Osteocyte (in vitro differentiated cells): ENCODE measurements at places on chromosomes 11 and 22.
A peak's percentile ranks its signal among the peaks of the same experiment; 100 is the strongest.

DNA sequence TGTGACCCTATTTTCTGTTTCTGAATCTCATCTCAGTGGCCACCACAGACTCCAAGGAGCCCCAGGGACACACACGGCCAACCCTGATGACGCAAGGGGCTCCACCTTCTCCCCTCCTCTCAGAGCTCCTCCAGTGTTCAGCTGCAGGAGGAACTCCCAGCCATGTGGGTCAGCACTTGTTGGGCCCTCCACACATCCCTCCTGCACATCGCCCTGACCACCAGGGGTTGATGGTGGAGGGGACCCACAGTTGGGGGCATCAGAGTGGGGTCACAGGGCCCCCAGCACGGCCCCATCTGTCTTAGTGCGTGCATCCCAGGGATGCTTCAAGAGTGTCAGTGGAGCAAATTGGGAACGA lies 499.6 kb downstream of the BRD1 start:
- DNase-seq, result peak; percentile 73
- no peaks in the 10 kb centered on the region for H3K36me3 ChIP-seq
- H3K27me3 ChIP-seq, result peaks cover 2% of the 10 kb centered on the region
- no peak overlapping the region for H3K27ac ChIP-seq

DNA sequence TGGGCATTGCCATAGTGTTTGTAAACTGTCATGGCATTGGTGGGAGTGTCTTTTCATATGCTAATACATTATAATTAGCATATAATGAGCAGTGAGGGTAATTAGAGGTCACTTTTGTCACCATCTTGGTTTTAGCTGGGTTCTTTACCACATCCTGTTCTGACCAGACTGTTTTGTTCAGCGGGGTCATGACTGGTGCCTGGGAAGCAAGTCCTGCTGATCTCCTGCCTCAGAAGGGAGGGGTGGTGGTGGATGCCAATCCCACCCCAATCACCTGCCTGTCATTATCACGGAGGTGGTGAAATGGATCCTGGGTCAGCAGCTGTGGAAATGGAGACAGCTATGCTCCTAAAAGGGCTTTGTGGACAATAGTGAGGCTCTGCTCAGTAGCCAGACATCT lies 31.2 kb downstream of the IL18 start:
- H3K27ac ChIP-seq, result no peak overlapping the region
- H3K36me3 ChIP-seq, result no peaks in the 10 kb centered on the region
- no peak for DNase-seq
- no peaks in the 10 kb centered on the region for H3K27me3 ChIP-seq
- peaks cover 11% of the 10 kb centered on the region for H3K4me1 ChIP-seq

DNA sequence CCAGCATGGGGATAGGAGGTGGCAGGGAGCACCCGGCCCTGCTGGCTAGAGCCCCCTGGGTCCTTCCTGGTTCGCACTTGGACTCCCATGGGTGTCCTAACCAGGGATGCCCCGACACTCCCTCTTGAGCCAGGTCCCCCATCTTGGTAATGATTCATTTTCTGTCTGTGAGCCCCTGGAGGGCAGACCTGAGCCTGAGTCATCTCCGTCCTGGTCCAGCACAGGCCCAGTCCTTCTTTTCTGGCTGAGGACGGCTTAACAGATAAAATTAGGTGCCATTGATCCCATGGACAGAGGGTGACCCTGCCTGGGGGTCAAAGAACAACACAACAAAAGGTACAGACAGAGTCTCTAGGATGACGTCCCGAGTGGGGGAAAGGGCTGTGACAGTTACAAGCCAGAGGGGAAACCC lies 3.5 kb downstream of the RHOD start:
- H3K36me3 ChIP-seq, result no peaks in the 10 kb centered on the region
- no peak overlapping the region for H3K27ac ChIP-seq
- no peak for DNase-seq
- H3K4me3 ChIP-seq, result no peak overlapping the region
- H3K4me1 ChIP-seq, result peaks cover 6% of the 10 kb centered on the region

DNA sequence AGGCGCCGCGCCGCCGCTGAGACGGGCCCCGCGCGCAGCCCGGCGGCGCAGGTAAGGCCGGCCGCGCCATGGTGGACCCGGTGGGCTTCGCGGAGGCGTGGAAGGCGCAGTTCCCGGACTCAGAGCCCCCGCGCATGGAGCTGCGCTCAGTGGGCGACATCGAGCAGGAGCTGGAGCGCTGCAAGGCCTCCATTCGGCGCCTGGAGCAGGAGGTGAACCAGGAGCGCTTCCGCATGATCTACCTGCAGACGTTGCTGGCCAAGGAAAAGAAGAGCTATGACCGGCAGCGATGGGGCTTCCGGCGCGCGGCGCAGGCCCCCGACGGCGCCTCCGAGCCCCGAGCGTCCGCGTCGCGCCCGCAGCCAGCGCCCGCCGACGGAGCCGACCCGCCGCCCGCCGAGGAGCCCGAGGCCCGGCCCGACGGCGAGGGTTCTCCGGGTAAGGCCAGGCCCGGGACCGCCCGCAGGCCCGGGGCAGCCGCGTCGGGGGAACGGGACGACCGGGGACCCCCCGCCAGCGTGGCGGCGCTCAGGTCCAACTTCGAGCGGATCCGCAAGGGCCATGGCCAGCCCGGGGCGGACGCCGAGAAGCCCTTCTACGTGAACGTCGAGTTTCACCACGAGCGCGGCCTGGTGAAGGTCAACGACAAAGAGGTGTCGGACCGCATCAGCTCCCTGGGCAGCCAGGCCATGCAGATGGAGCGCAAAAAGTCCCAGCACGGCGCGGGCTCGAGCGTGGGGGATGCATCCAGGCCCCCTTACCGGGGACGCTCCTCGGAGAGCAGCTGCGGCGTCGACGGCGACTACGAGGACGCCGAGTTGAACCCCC lies 798 bp downstream of the BCR start:
- no peak overlapping the region for H3K27ac ChIP-seq
- H3K4me1 ChIP-seq, result peaks cover 49% of the 10 kb centered on the region
- peaks cover 5% of the 10 kb centered on the region for H3K36me3 ChIP-seq
- no peaks in the 10 kb centered on the region for H3K27me3 ChIP-seq
- no peak for DNase-seq

- peaks cover 24% of the 10 kb centered on the region for H3K4me1 ChIP-seq
- peaks cover 7% of the 10 kb centered on the region for H3K36me3 ChIP-seq
- no peaks in the 10 kb centered on the region for H3K27me3 ChIP-seq
- DNase-seq, result no peak
- peak overlapping the region; percentile 97 for H3K27ac ChIP-seq
These were observed 771 bp downstream of the MIF start for GRCh38 chr22:23894710-23895598.

- no peak overlapping the region for H3K27ac ChIP-seq
- no peaks in the 10 kb centered on the region for H3K36me3 ChIP-seq
- no peak overlapping the region for H3K4me3 ChIP-seq
- H3K4me1 ChIP-seq, result peaks cover 4% of the 10 kb centered on the region
- no peaks in the 10 kb centered on the region for H3K27me3 ChIP-seq
- DNase-seq, result no peak
These were observed 39.6 kb downstream of the PARVB start for GRCh38 chr22:44063462-44064371.

DNA sequence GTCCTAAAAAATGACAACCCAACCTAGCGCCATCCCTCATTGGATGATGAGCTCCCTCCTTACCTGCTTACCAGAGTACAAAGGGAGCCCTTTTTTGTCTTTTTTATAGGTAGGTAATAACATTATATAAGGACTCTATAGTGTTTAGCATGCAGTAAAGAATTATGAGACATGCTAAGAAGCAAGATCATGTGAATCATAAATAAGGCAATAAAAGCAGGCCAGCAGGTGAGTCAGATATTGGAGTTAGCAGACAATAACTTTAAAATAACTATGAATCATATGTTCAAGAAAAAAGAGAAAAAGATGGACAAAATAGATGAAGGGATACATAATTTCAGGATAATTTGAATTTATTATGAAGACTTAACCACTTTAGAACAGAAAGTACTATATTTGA lies 81.5 kb downstream of the GRK3 start:
- DNase-seq, result no peak
- H3K36me3 ChIP-seq, result no peaks in the 10 kb centered on the region
- no peak overlapping the region for H3K4me3 ChIP-seq
- H3K27ac ChIP-seq, result no peak overlapping the region

DNA sequence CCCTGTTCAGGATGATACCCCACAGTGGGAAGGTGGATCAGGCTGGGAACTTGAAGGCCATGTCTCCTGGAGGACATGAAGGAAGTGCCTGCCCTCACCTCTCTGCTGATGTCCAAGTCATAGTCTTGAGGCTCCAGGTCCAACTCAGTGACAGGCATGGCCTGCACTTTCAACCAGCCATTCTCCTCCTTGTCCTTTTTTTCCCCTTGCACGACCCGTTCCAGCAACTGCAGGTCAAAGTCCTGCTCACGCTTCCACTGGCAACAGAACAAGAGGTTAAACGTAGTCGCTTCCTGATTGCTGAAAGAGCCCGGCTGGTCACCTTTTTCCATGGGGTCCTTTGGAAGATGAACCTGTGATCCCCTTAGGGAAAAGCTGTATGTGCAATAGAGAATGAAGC lies 47.7 kb downstream of the C11orf58 start:
- DNase-seq, result no peak
- H3K27ac ChIP-seq, result no peak overlapping the region
- peaks cover 16% of the 10 kb centered on the region for H3K4me1 ChIP-seq
- H3K4me3 ChIP-seq, result no peak overlapping the region

DNA sequence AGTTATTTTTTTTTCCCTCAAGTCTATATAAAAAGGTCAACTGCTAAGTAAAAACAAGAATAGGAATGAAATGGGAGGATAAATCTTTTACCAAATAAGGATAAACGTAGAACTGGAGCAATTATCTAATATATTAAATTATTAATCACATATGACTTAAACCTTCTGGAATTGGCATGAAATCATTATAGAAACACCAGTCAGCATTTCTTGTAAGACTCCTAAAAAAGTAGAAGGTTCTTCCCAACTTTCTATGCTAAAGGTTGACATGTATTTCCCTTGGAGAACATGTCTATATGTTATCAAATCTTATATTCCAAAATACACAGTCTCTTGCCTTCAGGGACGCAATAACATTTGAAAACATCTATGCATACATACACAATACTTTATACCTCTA lies 143.2 kb downstream of the SBF2 start:
- no peak for DNase-seq
- H3K27ac ChIP-seq, result no peak overlapping the region
- peaks cover 4% of the 10 kb centered on the region for H3K4me1 ChIP-seq
